ENCODE measurements at places on chromosomes 6 and 20. TPM values are rescaled to one million over a fixed set of nuclear protein-coding genes. Genes with fewer than 3 reads are reported as not detected.

DNA sequence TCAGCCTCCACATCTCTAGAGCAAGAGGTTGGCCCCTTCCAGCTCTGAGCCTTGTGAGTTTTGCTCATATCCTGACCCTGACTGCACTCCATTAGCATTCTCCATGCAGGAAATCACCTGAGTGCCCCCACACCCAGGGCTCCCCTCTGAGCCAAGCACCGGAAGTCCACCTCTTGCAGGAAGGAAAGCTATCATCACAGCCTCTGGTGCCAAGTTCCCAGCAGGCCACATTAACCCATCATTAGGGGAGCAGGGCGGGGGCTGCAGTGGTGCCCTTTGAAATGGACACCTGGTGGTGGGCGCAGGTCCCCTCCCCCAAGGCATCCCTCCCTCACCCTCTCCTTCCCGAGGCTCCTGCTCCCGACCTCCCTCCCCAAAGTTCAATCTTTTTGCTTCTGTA, 16.1 kb downstream of the GRM4 start:
- no peak for DNase-seq

DNA sequence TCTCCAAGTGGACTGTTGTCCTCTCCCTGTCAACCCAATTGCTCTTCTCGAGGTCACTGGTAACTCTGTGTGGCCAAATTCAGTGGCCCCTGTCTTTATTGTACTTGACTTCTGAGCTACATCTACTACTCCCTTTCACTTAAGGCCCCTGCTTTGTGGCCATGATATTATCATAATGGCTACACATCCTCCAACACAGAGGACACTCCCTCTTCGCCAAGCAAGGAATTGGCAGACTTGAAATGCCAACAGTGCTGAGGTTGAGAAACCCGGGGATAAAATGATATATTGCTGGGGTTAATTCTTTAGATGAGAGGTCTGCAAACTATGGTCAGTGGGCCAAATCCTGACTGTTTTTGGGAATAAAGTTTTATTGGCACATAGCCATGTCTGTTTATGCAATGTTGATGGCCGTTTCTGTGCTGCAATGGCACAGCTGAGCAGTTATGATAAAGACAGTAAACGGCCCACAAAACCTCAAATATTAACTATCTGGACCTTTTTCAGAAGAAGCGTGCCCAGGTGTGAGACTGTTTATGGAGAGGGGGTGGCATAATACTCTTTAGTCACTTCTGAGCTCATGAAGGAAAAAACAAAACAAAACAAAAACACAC, 12.0 kb upstream of the MRPS10 start:
- DNase-seq = no peak

DNA sequence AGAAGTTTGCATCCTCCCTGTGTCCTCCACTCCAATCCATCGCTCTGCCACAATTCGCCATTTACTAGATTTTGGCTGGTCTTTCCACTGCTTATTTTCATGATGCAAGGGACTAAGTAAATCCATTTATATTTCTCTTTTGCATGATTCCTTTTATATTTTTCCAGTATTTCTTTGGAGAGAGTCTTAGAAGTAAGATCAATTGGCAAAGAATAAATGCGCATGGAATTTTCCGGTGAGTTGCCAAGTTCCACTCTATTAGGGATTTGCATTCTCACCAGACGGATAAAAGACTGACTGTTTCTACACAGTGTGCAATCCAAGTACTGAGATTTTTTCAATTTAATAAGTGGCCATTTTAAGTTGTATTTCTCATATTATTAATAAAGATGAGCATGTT, 91.7 kb upstream of the PHACTR3 start:
- DNase-seq = no peak

- no peak for DNase-seq
Observed at GRCh38 chr6:168516944-168517741, 76.2 kb downstream of the SMOC2 start.

- no peak for DNase-seq
Observed at GRCh38 chr6:33790910-33791309, 2.0 kb upstream of the LEMD2 start.

- DNase-seq = no peak
Observed at GRCh38 chr6:16414205-16414604, 175.8 kb downstream of the GMPR start.

Gene PBOV1
- not detected for total RNA-seq

Gene HUS1B
- 0.94 TPM for total RNA-seq

Gene MAFB
- total RNA-seq = not detected

Gene MAP7
- 27.5 TPM for total RNA-seq

Gene SIRPB1
- 4.1 TPM for total RNA-seq

Gene BAG2
- 11.0 TPM for total RNA-seq

Measured in PC-9 (cell line).